ENCODE measurements at places on chromosomes 2 and 18.

- DNase-seq, result no peak
These were observed 1516.1 kb downstream of the RPIA start for GRCh38 chr2:90207454-90208058.

DNA sequence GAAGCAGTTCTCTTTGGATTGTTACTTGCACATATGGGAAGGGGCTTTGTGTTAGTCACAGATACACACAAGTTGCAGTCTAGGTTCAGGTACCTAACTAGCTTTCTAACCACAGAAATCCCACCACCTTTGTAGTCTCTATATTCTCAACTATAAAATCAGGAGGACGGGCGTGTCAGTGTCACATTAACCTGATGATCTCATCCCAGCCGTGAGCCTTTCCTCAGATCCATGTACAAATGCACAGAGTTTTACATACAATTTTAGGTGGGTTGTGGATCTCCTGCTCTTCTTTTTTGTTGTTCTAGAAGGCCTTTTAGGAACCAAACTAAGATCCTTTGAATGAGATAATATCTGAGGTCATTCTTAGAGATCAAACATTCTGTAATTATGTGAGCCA is 94.0 kb downstream of the ZNF532 start:
- no peak for DNase-seq

DNA sequence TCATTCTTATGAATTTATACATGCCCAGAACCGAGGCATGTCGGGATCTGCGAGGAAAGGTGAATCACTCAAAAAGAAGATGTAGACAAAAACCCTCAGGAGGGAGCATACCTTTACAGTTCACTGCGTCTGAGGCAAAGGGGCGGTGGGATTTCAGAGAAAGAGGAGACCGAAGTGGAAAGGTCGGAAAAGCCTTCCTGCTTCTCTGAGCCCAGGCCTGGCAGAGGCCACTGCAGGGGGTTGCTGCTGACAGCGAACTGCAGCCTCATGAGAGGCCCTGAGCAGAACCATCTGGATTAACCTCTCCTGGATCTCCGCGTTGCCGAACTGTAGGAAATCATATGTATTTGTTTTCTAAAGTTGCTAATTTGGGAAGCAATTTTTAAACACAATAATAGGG is 713.1 kb upstream of the SOX11 start:
- DNase-seq, result no peak

DNA sequence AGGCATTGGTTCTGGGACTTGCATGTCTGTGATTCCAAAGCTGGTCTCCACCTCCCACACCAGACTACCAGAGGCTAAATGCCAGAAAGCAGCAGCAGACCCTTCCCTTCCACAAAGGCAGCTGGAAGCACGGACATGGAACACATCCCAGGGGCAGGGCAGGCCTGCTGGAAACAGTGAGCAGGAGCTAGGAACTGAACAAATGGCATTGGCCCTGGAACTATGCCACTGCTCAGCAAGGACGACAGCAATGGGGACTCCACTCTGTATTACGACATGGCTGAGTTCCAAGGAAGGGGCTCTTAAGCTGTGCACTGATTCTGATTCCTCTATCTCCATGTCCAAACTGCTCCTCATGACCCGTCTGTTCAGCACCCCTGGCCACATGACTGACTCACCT is 77.8 kb upstream of the TFCP2L1 start:
- no peak for DNase-seq

DNA sequence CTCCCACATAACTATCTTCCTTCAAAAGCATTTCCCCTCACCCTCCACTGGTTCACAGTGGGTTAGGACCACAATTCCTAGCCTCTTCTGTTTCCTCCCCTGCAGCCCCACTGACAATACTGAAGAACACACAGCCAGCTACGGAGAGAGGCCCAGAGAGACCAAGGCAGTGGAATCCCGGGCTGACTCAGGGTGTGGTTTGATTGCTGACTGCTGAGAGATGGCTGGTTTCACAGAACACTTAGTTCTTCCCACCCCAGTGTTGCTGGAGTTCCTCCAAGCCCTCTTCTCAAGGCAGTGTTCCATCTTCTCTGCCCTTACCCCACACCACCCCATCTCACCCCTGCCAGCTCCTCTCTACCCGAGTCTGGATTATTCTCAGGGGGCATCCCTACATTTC is 43.3 kb upstream of the ZFP36L2 start:
- DNase-seq, result no peak

DNA sequence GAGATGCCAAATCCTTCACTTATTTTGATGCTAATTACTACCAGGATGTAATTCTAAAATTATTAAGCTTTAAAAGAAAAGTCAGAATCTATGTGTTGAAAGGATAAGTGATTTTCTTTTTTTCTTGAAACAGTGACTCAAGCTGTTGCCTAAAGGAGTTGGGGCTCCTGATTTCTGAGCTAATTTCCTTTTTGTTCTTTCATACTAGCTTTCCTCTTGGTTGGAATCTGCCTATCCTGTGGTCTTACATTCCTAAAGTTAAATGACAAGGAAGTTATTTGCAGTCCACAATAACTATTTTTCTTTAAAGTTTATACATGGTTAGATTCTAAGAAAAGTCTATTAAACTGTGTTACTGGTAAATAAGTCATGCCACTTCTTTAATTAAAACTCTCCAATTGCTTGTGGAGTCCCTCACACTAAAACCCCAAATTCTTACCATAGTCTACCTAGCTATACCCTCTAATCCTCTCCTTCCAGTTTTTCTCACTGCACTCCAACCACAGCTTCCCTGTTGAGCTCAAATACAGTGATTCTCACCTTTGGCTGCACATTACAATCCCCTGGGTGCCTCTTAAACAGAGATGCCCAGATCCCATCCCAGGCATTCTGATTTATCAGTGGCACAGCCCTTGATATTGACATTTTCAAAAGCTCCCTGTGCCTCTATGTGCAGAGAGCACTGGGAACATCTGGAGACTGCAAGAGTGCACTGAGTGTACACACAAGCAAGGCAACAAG is 63.3 kb upstream of the EFEMP1 start:
- no peak for DNase-seq

GRCh38 chr18:67919316-67919715 is 402.8 kb upstream of the DSEL start:
- DNase-seq, result no peak

DNA sequence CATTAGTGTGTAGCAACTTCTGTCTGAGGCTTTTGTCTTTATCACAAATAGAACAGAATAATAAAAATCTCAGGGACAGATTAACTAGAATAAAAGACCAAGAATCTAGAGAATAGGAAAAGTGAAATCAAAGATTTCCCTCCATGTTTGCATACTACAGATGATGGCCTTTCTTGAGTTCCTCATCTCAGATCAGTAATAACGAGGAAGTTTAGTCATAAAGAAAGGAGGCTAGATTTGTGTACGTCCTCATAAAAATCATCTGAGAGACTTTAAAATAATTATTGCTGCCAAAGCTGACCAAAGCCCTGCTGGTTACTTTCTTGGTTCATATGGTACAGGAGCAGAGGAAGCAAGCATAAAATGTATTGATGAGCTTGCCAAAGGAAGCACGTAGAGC is 117.3 kb downstream of the MIB1 start:
- no peak for DNase-seq

GRCh38 chr2:136393514-136393913 is 275.6 kb upstream of the CXCR4 start:
- no peak for DNase-seq

DNA sequence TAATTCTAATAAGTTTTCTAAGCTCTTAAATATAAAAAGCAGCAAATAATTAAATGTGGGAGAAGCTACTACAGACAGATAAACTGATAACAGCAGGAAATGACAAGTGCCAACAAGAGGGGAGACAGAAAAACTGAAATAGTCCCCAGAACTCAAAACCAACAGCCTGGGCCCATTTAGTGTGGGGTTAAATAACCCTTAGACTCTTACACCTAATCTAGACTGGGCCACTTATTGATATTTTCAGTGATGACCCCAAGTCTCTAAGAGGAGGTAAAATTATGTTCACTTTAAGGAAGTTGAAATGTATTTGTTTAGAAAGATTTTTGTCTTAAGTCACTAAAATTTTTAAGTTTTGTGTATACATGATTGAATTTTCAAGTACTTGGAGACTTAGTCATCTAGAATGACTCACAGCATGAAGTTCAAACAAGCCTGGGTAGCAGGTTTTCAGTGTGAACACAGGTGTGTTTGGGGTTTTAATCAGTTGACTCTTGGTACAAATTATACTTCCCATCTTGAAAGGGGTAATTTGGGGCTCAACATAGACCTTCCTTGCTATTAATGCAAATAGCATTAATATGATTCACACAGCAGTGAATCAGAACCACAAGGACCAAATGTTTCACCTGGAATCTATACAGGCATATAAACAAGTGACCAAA is 54.9 kb upstream of the MYO3B start:
- DNase-seq, result no peak

DNA sequence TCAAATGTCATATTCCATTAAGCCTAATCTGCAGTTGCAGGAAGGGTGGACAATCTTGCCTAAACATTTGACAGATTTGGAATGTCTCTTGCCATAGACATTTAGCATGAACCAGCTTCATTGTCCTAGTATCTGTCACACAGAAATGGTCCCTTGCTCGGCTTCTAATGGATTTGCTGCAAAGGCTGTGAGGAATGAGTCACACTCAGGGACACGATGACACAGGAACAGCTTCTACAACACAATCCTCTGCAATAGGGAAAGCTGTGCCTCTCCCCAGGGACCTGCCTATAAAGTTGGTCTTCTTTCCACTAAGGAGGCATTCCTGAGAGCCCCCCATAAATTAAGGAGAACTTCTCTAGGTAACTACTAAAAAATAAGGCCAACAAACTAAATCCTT is 155.1 kb upstream of the L3MBTL4 start:
- DNase-seq, result no peak

- no peak for DNase-seq
These were observed 45.6 kb downstream of the ONECUT2 start for GRCh38 chr18:57480733-57481132.

GRCh38 chr2:128642316-128642715 is 323.6 kb upstream of the HS6ST1 start:
- DNase-seq, result peak; percentile 64

- no peak for DNase-seq
These were observed 83.8 kb downstream of the MBD2 start for GRCh38 chr18:54140641-54141040.

- DNase-seq, result no peak
These were observed 4.6 kb downstream of the PPP1R7 start for GRCh38 chr2:241154915-241155314.

- DNase-seq, result no peak
These were observed 24.5 kb downstream of the RTTN start for GRCh38 chr18:70181015-70181414.

GRCh38 chr2:239947729-239948045 is 77.5 kb downstream of the NDUFA10 start:
- DNase-seq, result peak; percentile 19

DNA sequence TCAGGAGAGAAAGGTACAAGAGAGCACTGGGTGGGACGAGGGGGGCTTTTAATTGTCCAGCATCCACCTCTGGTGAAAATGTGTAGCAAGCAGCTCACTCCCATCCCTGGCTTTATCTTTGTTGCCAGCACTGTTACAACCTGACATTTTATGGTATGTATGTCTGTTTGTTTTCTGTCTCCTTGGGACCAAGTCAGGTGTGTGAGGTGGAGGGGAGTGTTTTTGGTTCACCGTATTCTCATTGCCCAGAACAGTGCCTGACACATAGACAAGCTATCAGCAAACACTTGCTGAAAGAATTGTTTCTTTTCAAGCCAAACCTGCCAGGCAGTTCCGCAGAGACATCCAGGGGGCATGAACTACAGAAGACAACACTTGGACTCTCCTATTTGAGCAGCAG is 24.7 kb downstream of the TGFA start:
- DNase-seq, result no peak

GRCh38 chr2:31247711-31248110 is 13.8 kb downstream of the EHD3 start:
- DNase-seq, result no peak

DNA sequence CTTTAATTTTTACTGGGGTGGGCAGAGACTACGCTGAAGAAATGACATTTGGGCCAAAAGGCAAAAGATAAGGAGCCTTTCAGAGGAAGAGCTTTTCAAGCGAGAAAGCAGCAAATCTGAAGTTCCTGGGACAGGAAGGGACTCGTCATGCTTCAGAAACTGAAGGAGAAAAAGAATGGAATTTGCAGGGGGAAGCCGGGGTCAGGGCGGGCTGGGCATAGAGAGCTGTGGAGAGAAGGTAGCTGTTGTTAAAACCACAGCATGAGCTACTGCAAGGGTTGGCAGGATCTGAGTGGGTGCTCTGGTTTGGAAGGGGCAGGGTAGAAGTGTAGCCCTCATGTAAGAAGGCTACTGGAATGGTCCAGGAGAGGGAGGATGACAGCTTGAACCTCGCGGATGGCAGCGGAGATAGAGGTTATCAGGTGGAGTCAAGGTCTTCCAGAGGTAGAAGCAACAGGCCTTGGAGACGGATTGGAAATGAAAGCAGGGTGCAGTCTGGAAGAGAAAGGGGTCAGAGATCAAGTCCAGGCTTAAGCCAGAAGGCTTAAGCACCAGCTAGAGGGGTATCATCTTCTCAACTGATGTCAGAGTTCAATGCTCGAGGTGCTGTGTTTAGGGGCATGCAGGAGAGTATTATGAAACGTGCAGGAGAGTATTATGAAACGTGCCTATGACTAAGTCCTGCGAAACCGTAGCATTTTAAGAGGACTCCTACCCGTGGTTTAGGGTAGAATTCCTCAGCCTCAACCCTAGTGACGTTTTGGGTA is 18.9 kb downstream of the ATP8B1 start:
- DNase-seq, result no peak

GRCh38 chr18:70892381-70892780 is 603.5 kb downstream of the SOCS6 start:
- no peak for DNase-seq

DNA sequence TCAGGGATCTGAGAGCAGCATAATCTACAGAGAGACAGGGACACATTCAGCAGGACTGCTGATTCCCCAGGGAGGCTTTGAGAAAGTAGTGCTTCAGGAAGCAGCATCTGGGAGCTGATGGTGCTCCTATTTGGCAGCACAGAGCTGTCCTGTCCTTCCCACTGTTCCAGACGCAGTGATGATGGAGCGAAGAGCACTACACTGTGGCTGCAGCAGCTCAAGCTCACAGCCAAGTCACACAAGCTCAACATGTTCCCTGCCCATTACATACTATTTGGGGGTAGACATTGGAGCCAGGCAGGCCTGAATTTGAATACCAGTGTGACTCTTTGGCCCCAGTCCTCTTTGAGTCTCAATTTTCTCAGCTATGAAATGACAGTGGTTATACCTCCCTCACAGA is 15.2 kb upstream of the GALM start:
- DNase-seq, result no peak

GRCh38 chr2:108219688-108220087 is 20.1 kb upstream of the SULT1C3 start:
- DNase-seq, result no peak

- no peak for DNase-seq
These were observed 174.4 kb downstream of the ICOS start for GRCh38 chr2:204110751-204111516.

DNA sequence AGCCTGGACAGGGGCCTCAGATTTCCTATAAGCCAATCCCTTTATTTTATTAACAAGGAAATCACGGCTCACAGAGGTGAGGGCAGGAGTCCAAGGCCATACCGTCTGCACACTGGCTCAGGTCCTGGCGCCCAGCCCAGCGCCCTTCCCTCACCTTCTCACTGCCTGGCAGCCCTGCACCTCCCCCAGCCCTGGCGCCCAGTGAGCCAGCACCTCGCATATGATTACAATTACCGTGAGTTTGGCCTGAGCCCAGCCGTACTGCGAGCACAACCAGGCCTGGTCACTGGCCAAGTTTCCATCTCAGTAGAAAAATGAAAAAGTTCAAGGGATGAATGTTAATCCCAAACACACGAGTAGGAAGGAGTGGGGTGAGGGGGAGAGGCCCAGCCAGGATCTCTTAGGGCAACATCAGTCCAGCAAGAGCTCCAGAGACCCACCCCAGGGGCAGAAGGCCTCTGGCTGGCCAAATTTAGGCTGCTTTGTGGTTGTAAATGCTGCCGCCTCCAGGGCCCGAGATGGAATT is 68.4 kb downstream of the MCFD2 start:
- DNase-seq, result peak; percentile 95

Data from aorta (tissue), 5 donors.